G401 (cell line): ENCODE measurements at places on chromosomes 12 and 14.

- no peak for DNase-seq
Observed at GRCh38 chr12:95200128-95200894, 17.0 kb downstream of the FGD6 start.

DNA sequence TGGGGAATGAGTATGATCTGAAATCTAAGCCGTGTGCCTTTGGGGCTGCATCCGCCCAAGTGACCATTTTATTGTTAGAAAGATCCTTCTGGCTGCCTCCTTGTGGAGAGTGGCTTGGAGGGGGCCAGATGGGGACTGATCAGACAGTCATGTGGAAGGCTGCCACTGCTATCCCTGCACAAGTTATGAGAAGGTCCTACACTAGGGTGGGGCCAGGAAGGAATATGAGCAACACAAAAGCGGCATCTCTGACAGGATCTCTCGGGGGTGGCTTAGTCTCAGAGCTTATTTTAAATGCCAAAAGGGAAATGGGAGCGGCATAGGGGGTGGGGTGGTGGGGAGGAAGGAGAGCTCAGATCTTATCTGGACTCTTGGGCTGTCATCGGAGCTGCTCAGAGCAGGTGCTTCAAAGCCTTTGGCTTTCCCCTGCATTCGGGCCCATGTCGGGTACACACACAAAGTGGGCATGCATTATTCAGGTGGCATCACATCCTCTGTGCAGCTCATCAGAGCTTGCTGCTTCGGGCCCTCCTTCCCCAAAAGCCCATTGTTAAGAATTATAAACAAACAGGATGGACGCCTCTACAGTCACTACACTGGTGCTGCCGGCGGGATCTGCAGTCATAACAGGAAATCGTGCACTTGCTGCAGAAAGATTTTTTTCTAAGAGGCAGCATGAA, 805.4 kb downstream of the VRK1 start:
- DNase-seq = no peak

DNA sequence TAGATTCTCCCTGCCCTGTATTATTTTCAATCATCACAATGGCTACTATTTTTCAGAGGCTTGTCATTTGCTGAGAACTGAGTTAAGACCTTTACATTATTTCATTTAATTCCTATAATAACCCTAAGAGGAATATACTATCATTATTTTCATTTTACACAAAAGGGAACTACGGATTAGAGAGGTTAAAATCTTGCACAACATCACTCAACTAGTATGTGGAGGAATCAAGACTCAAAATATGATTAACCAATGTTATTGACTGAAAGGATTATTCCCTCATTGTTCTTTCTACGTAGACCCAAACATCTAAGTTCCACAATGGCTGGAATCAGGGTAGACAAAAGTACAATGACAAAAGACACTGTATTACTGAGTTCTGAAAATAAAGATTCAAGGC, 45.0 kb downstream of the GPR65 start:
- no peak for DNase-seq

DNA sequence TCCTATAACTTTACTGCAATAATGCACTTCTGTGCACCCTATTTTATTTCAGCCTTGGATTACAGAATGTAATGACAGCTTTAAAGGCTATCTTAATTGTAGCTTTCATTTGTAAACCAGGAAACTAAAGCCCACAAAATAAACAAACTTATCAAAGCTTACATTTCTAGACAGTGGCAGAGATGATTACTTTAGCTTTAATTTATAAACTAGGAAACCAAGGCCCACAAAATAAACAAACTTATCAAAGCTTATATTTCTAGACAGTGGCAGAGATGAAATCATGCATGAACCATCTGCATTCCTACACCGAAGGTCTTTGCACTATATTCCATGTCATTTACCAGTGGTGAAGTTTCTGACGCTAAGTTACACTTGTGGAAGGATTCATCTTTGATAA, 74.4 kb downstream of the PRKD1 start:
- DNase-seq = no peak

DNA sequence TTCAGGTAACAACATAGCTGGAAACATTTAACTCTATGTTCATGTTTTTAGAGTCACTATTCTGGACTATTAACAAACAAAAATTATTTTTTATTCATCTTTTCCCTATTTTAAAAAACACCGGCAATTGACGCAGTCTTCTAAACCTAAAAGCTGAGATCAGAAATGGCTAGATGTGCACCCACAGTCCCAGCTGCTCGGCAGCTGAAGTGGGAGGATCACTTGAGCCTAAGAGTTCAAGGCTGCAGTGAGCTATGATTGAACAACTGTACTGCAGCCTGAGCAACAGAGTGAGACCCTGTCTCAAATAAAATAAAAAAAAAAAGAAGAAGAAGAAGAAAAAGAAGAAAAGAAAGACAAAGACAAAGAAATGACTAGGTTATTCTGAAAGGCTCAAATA, 64.5 kb downstream of the PAX9 start:
- DNase-seq = no peak

- no peak for DNase-seq
Observed at GRCh38 chr12:88247241-88247643, 105.1 kb downstream of the TMTC3 start.

DNA sequence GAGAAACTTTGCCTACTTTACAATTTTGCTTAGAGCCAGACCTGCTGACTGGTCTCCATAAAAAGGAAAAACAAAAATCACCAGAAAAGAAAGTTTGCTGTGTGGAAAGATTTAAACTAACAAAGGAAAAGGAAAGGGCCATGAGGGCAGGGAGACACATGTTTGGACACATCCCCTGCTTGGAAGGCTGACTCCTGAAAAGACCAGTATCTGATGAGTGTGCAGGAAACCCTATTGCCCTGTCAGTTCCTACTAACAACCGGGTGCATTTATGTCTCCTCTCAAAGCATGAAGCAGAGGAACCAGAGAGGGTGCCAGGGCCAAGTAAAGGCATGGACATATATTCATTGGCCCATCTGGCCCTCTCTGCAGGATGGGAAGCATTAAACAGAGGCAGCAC, 7.0 kb upstream of the STAB2 start:
- DNase-seq = no peak

GRCh38 chr12:62069976-62070375, 190.2 kb upstream of the USP15 start:
- DNase-seq = no peak

DNA sequence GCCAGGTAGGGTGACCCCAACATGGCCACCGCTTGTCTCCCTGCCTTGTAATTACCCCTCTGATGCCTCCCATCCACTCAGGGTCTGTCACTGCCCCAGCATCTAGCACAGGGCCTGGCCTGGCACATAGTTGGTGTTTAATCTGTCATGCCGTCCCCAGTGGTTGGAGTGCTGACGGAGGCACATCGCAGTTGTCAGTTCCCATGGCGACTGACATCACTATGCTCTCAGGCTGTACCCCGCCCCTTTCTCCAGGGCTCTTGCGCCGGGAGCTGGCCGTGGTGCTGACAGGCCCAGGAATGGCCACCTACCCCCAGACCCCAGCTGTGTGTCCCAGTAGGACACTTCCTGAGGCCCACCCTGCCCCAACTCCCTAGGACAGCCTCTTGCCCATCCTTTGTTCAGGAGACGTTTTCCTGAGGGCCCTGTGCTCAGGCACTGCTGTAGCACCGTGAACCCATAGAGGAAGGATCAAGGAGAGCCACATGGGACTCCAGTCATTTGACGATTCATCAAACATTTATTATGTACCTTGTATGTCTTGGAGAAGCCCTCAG, 23.0 kb downstream of the FAM222A start:
- DNase-seq = no peak

DNA sequence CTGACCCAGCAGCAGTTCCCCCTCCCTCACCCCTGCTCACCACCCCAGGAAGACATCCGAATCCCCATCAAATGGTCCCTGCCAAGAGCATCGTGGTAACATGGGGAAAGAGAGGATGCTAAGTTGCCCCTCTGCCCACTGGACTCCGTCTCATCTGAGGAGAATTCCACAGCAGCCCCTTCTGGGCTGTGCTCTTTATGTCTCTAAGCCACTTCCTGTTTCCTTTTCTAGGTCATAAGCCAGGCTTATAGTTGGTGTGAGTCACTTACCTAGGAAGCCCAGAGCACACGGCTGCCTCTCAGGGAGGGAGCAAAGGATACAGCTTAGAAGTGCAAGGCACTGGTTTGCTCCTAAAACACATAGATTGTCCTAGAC, 76.0 kb downstream of the VCPKMT start:
- no peak for DNase-seq

DNA sequence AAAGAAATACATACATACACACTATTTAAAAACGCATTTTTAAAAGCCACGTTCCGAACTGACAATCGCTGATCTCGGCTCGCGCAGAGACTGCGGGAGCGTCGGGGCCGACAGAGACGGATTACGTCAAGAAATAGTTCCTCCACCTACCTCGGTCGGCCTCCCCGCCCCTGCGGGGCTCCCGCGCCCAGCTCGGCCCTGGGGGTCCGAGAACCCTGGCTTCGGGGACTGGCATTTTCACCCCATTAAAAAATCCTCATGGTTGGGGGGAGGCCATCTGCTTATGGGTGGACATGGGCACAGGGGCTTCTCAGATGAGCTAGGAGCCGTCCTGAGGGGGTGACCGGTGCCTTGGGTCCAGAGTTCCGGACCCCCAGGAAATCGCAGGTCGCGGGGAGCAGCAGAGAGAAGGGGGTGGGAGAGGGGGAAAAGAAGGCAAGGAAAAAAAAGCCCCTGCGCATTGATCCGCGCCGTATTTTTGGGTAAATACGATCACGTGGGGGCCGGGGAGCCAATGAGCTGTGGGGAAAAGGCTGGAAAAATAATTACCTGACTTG, 324 bp upstream of the HOXC9 start:
- DNase-seq = no peak

DNA sequence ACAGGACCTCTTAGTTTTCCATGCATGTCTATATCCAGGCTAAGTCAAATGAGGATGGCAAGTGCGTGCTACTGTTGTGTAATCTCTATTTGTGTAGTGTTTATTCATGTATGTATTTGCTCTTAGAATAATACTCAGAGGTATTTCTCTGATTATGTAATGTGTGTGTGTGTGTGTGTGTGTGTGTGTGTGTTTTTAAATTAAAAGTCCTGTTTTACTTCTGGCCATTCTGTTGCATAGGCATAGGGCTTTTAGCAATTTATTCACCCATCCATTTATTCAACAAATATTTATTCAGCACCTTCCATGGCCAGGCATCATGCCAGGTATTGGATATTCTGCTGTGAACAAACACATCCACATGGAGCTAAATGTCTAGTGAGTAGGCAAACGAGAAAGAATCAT, 63.5 kb downstream of the PELI2 start:
- DNase-seq = peak; percentile 47

DNA sequence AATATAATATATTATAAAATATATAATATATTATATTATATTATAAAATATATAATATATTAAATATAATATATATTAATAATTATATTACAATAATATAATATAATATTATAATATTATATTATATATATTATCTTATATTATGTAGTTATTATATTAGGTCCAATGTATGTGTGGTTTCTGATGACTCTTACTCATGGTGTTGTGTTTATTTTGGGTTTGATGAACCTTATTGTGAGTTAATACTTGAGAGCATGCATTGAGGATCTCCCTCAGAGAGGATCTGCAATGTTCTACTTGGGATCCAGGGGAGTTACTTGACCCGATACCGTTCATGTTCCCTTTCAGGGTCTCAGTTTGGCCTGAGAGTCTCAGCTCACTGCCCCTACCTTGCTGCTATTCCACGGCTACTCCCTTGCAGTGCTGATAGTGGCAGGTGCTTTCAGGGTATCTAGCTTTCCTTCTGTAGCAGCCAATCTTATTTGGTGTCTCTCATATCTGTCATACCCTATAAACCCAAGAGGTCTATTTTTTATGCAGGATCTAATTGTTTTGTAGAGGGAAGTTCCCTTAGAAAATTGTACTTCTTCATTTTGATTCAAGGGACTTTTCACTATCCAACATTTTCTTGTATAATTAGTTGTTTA, 89.1 kb upstream of the ZDHHC17 start:
- DNase-seq = no peak

GRCh38 chr12:70317781-70318180, 48.3 kb upstream of the KCNMB4 start:
- DNase-seq = no peak

DNA sequence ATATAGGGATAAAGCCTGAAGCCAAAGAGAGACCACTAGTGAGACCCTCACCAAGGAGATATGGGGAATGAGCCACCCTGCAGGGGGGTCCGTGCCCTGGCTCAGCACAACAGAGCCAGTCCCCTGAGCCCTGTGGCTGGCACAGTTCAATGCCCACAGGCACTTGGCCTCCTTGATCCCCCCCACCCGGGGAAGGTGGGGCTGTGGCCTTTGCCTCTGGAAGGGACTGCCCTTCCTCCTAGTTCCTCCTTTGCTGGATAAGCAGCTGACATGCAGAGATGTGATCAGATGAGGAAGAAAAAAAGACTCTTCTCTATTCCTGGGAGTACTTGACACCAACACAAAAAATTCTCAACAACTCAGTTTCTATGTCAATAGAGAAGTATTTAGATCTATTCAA, 19.9 kb downstream of the TTC7B start:
- no peak for DNase-seq
